Activated CD8-positive, alpha-beta memory T cell treated with anti-CD3 and anti-CD28 coated beads for 1 hour (primary cell): ENCODE measurements at places on chromosomes 7 and 10.

DNA sequence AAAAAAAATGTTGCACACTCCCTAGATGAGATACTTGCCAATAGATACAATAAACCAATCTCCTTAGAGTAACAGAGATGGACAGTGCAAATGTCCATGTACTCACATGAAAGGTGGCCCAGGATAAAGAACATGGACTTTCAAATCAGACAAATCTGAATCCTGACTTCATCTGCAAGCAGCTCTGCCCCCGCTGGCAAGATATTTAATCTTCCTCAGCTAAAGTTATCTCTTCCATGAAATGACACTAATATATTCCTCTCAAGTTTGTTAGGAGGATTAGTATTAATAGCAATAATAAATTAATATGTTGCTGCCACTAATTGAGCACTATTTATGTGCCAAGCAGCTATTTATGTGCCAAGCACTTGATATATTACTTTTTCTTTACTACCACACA, 148.6 kb upstream of the YAE1 start:
- DNase-seq: no peak

DNA sequence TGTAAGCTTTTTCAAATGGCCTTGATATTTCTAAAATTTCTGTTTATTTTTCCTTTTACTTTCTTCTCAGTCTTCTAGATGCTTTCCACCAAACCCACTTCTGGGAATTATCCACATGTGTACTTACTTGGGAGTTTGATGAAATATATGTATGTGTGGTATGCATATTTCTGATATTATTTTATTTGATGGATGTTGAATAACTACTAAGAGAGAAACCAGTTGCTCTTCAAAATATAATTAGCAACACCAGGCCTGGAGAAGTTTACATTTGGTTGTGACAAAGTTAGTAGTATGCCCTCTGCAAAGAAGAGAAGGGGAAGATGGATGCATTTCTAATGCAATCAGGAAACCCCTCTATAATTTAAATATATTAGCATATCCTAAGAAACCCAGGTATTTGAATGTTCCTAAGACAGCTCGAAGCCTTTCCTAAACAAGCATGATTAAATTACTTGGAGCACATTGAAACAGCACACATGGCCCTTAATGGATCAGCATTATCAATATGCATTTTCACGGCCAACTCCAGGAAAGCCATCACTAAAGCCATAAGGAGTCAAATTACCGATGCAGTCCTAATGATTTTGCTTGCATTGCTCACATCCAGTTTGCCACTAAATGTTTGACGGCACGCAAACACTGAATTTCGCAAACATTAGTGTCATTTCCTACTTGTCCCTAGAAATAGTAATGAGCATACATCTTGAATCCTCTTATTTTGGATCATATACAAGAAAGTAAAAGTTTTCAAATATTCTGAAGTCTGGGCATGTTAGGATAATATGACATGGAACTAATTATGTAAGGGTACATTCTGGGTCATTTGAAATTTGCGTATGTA, 393.8 kb downstream of the EXOC4 start:
- no peak for DNase-seq

- no peak for DNase-seq
These were observed 1.1 kb downstream of the TTYH3 start for GRCh38 chr7:2632733-2633537.

GRCh38 chr7:41130086-41130485, 572.8 kb downstream of the INHBA start:
- no peak for DNase-seq

- DNase-seq: no peak
These were observed 175.5 kb upstream of the ZMIZ1 start for GRCh38 chr10:78893217-78893616.

- no peak for DNase-seq
These were observed 6.9 kb upstream of the UNC5B start for GRCh38 chr10:71205468-71205867.
